Heart right ventricle (tissue), 16 donors: ENCODE measurements at places on chromosomes 16 and 17.

DNA sequence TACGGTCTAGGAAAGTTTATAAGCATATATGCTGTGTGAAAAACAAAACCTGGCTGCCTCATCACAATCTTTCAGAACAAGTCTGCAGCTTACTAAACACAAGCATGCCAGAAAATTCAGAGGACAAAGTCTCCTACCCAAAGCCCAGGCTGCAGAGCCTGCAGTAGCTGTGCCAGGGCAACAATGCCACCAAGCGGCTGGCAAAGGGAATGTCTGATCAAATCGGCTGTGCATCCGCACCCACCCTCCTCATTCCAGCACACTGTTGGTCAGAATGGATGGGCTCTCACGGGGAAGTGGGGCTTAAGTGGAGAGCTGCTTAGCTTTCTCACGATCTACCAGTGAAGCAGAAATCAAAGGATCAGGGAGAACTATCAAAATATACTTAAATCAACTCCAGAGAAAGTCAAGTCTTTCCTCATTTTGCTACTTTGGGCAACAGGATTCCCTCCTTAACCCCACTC is 73.5 kb downstream of the CYTH1 start:
- DNase-seq = peak; percentile 58

DNA sequence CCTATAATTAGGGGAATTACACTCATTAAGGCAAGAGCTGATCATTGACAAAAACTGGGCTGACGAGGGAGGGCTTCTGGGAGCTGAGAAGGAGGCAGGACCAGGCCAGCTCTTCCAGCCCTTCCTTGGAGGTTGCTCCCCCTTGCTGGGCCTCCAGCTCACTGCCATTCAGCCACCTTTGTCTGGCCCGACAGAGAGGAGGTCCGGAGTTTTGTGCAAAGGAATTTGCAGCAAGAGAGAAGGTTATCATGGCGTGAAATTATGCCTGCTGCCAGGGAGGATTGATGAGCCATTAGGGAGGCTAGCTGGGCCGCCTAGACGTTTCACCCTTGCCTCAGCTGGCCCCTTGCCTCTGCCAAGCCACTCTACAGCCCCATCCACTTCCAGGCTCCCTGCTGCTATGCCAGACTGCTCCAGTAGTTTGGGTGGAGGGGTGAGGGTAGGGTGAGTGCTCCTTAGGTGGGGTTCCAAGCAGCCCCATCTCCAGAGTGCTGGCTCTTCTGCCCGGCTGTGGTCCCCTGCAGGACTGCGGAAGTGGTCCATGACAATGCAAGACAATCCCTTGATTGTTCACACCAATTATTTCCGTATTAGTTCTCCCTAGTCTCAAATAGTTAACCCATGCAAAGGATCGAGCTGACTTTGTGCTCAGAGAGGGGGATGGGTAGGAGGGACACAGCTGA is 17.1 kb upstream of the PHF12 start:
- no peak for DNase-seq

GRCh38 chr16:86216591-86216990 is 293.7 kb upstream of the FOXF1 start:
- no peak for DNase-seq

- peak; percentile 94 for DNase-seq
These were observed 4.2 kb downstream of the ARMC7 start for GRCh38 chr17:75113798-75114551.

DNA sequence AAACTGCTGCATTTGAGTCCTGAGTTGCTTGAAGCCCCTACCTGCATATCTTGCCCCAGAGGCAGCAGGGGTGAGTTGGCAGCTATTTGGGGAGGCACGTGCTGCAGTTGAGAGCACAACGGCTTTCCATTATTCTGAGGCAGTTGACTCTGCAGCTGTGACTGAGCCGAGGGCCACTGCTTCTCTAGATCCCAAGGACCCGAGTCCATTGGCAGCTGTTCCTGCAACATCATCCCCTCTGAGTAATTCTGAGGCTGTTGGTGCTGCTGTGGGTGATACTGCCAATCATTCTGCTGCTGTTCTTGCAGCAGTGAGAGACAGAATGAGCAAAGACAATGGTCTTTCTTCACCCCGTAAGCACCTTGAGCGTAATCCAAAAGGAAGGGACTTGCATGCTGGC is 12.7 kb downstream of the TERF2IP start:
- no peak for DNase-seq

DNA sequence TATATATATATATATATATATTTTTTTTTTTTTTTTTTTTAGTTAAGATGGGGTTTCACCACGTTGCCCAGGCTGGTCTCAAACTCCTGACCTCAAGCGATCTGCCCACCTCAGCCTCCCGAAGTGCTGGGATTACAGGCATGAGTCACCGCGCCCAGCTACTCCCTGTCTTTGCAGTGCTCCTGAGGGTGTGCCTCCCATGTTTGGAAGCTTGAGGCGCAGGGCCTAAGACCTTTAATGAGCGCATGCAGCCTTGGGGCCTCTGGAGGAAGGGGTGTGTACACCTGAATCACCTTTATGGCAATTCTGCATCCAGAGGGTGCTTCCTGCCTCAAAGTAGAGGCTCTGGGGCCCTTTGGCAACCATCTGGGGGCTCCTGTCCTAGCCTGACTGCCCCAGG is 219.4 kb upstream of the CIBAR2 start:
- DNase-seq = no peak

GRCh38 chr17:66549311-66549704 is 246.9 kb downstream of the PRKCA start:
- no peak for DNase-seq

DNA sequence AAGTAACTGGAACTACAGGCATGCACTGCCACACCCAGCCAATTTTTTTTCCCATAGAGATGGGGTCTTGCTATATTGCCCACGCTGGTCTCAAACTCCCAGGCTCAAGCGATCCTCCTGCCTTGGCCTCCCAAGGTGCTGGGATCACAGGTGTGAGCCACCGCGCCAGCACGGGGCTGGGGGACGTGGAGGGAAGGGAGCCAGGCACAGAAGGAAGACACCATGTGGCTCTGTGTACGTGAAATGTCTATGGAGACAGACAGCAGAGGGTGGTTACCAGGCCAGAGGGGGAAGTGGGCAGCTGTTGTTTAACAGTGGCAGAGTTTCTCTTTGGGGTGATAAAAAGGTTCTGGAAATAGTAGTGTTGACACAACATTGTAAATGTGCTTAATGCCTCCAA is 4.6 kb upstream of the PIEZO1 start:
- no peak for DNase-seq

DNA sequence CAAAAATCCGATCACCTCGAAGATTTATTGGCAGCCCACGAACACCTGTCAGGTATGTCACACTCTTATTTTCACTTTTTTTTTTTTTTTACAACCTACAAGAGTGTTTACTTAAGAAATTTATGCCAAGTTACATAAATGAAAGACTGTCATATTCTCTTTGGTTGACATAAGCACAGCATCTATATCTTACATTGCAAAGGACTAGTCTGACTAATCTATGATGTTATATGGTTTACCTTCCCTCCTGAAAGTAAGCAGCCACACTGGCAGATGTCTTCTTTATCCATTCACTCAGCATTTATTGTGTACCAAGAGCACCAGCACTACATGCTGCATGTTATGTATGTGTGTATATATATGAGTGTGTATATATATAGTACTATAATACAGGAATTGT is 156.3 kb downstream of the CDRT15L2 start:
- no peak for DNase-seq

GRCh38 chr17:18257268-18257981 is 1.1 kb downstream of the FLII start:
- DNase-seq = peak; percentile 58

- no peak for DNase-seq
These were observed 266.7 kb upstream of the CDH11 start for GRCh38 chr16:65388592-65388991.

DNA sequence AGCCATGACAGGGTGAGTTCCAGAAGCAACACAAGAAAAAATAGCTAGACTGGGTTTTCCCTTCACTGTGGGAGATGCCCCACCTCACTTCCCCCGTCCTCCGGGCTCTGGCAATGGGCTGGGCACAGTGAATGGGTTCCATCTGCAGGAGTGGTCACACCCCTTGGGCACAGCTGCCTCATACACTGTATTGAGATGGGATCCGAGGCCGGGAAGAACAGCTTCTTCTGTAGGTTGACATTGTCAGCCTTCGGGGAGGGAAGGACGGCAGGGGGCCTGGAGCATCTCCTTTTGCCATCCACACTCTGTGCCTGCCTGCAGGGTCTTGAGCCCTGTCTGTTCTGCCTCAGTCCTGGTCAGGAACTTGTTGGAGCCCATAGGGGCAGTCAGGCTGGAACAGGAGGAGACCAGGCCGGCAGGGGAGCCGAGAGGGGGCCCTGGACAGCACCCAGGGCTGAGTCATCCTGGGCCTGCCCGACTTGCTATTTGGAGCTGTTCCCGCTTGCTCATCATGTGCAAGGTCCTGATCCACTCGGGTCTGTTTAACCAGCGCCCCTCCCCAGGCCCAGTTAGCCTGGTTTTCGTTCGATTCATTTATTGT is 286.7 kb downstream of the SEC14L1 start:
- DNase-seq = peak; percentile 68

- DNase-seq = no peak
These were observed 19.6 kb downstream of the MED13 start for GRCh38 chr17:62045517-62045916.

DNA sequence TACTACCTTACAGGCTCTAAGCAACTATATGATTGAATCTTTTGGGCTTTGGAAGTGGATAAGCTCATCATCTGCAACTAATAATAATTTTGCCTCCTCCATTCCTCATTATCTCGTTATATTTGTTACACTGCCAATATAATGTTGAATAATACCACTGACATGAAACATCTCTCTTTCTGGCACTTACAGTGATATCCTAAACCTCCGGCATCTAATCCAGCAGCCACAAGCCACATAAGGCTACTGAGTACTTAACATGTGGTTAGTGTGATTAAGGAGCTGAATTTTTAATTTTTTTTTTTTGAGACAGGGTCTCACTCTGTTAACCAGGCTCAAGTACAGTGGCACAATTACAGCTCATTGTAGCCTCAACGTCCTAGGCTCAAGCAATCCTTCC is 9.6 kb downstream of the CDC42EP4 start:
- no peak for DNase-seq

- no peak for DNase-seq
These were observed 91.2 kb upstream of the CIBAR2 start for GRCh38 chr16:85203462-85203813.

GRCh38 chr17:57593739-57594462 is 151.2 kb downstream of the CCDC182 start:
- no peak for DNase-seq

DNA sequence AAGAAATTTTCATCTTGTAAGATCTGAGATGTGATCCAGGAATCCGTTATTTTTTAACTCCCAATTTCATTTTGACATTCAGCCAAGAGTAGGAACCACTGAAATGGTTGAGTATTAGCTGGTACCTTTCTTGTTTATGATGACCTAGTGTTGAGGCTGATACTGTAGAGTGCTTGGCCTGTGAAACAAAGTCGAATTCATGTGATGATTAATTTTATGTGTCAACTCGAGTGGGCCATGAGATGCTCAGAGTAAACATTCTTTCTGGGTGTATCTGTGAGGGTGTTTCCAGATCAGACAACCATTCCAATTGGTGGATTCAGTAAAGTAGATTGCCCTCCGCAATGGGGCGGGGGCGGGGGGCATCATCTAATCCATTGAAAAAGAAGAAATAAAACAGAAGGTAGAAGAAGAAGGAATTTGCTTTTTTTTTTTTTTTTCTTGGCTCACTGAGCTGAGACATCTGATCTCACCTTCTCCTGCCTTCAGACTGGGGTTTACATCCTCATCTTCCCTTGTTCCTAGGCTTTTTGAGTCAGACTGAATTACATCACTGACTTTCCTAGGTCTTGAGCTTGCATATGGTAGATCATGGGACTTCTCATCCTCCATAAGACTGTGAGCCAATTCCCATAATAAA is 264.6 kb upstream of the KCNJ16 start:
- DNase-seq = no peak

DNA sequence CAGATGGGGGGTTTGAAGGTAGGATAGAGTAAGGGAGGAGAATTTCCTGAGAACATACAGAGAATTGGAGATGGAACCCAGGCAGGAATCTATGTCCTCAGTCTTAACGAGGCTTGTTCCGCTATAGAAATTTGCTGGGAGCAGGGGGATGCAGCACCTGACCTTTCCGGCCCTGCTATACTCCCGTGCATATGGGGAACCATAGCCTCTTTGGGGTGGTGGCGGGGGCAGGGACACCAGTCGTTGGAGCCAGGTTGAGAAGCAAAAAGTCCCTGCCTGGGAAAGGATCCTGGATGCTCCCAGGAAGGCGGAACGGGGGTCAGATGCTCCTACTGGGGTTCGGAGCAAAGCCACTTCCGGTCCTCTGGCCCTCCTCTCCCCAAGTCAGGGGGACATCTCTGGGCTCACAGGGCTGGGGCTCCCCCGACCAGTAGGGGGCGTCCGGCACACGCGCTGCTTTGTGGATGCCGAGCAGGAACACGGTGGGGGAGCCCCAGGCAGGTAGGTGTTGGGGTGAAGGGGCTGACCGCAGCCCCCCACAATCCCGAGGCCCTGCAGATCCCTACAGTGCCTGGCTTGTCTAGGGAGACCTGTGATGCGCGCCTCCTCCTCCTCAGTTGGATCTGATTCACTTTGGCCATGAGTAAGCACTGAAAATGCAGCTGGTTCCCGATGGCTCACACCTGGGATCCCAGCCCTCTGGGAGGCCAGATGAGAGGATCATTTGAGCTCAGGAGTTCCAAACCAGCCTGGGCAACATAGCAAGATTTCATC is 15.5 kb upstream of the TFAP4 start:
- DNase-seq = peak; percentile 83

DNA sequence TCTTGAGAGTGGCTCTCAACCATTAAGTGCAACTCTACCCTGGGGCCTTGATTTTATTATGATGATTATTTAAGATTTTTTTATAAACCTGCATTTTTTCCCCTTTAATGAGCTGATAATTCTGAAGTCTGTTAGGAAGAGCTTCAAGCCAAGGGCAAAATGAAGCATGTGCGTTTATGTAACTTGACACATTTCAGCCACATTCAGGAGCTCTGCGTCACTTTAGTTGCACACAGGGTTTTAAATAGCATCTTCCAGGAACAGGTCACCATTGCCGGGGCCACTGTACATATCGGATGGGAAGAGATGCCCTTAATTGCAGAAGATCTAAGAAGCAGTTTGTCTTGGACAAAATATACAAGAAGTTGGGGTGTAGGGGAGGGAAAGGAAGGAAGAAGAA is 89.6 kb downstream of the BMERB1 start:
- DNase-seq = no peak

GRCh38 chr17:4708436-4708835 is 2.0 kb upstream of the ARRB2 start:
- DNase-seq = no peak
